ENCODE measurements at places on chromosomes 11 and 22. TPM values are rescaled to one million over a fixed set of nuclear protein-coding genes. Genes with fewer than 3 reads are reported as not detected.

The FXYD6 gene
- total RNA-seq: 0.11 TPM

The POU2AF3 gene
- total RNA-seq: 1.7 TPM

The CCDC188 gene
- total RNA-seq: not detected

The MPEG1 gene
- total RNA-seq: not detected

The CASP1 gene
- total RNA-seq: not detected

The PLAAT2 gene
- total RNA-seq: 0.85 TPM

The LUZP2 gene
- not detected for total RNA-seq

The CAPN5 gene
- 7.1 TPM for total RNA-seq

The RIMBP3C gene
- 0.28 TPM for total RNA-seq

The USH1C gene
- total RNA-seq: 1.2 TPM

The RAC2 gene
- total RNA-seq: 0.20 TPM

The APOL3 gene
- total RNA-seq: 0.05 TPM

The OTOG gene
- not detected for total RNA-seq

The TBCEL gene
- total RNA-seq: 7.0 TPM

The NEFH gene
- 0.12 TPM for total RNA-seq

The BBOX1 gene
- total RNA-seq: not detected

The ARHGEF17 gene
- total RNA-seq: 7.8 TPM

The LRRC32 gene
- 0.19 TPM for total RNA-seq

The FAM111A gene
- total RNA-seq: 8.0 TPM

The TSSK2 gene
- not detected for total RNA-seq
